T-helper 2 cell (primary cell): ENCODE measurements at places on chromosomes 5 and 9.

DNA sequence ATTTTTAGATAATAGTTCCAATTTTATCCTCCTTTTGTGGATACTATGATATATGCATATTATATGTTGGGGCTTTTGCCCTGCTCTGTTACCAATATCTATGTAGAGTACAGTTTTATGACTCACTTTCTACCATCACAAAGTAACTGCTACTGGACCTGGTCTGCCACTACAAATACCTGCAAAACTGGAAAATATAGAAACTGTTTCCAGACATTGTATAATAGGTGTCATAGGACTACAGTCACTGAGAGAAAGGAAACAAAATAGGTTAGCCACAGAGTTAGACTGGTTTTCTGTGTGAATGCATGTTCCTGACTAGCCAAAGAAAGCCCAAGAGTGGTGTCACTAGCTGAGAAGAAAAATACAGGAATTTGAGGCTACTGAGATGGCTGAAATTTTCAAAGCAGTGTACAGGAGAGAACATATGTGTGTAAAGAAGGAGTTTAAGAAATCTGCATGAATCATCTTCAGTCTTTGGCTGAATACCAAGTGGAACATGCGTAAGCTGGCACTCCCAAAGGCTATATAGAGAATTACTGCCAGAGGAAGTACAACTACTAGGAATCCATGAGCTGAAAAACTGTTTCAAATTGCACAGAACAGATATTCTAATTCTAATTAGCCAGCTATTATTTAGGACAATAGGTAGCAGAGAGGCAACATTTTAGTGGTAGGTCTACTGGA, 29.0 kb upstream of the FAM174A start:
- DNase-seq, result no peak

- no peak for DNase-seq
Measured at GRCh38 chr9:68643901-68644809, 60.9 kb upstream of the PIP5K1B start.

GRCh38 chr9:93598647-93599241, 22.4 kb downstream of the PHF2 start:
- peak; percentile 48 for DNase-seq

DNA sequence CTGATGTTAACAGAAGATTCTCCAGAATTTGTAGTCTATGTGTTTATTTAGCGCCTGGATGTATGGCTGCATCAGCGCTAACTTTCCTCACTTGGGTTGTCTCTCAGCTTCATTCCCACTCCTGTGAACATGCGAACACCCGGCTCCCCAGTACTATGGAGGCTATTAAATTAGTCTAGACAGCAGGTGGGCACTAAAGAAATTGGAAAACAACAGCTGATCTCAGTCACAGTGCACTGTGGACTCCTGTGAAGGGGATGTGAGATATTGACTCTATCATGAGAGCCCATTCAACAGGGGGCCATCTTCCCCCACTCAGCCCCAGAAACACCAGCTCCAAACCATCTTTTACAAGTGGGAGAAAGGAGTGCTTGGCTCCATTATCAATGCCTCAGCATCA, 471.0 kb downstream of the KDM4C start:
- DNase-seq, result no peak

DNA sequence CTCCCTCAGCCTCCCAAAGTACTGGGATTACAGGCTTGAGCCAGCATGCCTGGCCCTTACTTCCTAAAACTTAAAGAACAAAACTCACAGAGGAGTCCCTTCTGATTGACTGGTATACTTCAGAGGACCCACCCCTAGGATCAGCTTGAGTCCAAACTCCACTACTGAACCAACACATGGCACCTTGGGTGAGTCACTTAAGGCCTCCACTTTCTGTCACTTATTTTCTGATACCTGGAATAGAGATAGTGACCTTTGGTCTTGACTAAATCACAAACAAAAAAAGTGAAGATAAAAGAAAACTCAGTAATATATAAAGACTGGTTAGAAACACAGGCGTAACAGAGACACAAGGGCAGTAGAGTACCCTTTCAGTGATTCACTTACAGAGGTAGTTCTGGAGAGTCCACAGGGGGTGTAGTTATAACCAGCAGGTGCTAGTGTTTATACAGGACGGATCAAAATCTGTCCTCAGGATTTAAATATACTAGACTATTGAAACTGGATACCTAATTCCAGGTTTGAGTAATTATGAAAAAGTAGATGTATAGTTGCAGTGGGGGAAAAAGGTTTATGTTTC, 274.3 kb upstream of the ANKRD55 start:
- DNase-seq, result no peak

DNA sequence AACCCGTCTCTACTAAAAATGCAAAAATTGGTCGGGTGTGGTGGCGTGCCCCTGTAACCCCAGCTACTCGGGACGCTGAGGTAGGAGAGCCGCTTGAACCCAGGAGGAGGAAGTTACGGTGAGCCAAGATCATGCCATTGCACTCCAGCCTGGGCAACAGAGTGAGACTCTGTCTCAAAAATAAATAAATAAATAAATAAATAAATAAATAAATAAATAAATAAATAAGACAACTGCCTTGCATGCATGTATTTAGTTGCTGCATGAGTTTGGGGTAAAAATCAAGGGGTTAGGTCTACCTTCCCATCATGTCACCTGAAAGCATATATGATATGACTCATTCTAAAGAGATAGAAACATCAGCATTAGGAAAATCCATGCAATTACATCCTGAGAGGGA, 254.0 kb downstream of the ADAMTSL1 start:
- DNase-seq, result no peak

DNA sequence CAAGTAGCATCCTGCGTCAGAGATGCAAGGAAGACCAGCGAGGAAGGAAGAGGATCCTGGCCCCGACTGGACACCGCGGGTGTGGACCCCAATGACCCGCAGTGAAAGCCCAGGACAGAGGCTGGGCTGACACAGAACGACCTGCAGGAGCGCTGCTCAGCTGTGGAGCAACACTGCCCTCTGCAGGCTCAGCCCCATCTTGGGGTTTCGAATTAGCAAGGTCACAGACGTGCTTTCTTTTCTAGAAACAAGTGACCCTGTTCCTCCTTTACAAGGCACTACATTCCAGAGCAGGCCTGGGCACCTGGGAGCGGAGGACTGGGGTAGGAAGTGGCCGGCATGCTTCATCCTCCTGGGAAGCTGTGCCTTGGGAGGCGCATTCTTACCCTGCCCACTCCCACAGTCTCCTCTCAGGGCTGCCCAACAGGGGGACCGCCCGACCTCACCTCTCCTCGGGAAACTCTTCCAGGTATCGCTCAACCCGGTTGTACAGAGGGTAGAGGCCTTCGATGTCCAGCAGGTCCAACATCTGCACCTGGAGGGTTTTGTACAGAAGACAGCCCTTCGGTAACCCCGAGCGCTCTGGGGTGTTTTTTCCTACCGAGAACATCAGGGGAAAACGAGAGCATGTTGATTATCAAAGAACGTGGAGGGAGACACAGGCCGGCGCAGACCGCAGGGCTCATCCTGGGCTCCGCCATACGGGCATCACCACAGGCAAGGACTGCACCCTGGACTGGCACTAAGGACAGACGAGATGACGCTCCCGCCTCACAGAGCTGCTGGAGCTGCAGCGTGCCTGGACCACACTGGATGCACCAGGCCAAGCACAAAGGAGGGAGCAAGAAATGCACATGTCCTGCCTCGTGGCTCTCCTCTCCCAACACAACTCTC, 35.0 kb downstream of the IPPK start:
- peak; percentile 45 for DNase-seq

GRCh38 chr5:68167195-68167651, 48.3 kb upstream of the PIK3R1 start:
- DNase-seq, result no peak

- no peak for DNase-seq
Measured at GRCh38 chr5:1040571-1040970, 32.0 kb downstream of the NKD2 start.

DNA sequence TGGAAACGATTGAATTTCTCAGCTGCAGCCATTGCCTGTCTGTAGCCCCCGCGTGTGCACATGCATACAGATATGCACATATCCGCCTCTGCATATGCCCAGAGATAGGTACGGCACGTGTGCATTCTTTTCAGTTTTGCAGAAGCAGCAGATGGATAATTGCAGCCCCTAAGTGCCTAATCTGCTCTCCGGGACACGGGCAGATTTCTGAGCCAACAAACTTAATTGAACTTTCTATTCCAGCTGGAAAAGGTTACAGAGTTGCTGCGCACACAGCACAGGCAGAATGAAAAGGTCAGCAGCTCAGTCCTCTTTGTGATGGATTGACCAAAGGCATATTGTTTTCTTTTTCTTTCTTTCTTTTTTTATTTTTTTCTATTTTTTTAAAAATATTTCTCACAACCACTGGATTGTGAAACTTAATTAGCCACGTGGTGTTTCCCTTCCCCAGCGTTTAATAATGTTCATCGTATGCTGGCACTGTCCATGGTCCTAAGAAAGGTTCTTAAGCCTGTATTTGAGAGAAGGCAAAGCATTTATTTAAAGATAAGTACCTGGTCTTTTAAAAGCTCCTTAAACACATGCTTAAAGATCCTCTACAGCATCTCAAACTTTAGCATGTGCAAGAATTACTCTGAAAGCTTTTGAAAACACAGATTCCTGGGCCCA, 270.2 kb upstream of the BRINP1 start:
- no peak for DNase-seq

GRCh38 chr5:176614805-176615478, 5.0 kb upstream of the GPRIN1 start:
- DNase-seq, result no peak

DNA sequence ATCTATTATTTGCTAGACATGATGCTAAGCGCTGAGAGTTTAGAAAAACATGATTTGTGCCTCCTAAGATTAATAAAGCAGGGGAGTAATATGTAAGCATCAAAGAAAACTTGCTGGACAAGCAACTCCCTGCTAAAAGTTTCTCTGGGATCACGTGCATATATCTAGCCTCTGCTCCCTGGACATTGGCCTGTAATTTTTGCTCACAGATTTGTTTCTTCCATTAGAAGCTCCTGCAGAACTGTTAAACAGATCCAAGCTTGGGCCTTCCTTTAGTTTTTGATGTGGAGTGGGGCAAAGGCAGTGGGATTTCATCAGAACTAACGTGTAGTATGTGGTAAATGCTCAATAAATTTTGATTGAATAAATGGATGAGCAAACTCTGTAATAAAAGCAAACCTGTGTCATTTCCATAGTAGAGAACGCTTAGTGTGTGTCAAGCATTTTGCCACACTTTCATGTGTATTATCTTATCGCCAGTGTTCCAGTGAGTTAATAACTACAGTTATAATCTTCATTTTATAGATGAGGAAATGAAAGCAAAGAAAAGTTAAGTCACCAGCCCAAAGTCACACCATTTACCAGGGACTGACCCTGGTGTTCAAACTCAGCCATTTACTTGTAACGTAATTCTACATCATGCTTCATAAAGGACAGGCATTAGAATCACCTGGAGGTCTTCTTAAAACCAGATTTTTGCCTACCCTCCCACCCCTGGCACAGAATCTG, 100.3 kb downstream of the PCSK5 start:
- DNase-seq, result no peak

- DNase-seq, result no peak
Measured at GRCh38 chr9:27447031-27447683, 76.9 kb upstream of the IFNK start.

DNA sequence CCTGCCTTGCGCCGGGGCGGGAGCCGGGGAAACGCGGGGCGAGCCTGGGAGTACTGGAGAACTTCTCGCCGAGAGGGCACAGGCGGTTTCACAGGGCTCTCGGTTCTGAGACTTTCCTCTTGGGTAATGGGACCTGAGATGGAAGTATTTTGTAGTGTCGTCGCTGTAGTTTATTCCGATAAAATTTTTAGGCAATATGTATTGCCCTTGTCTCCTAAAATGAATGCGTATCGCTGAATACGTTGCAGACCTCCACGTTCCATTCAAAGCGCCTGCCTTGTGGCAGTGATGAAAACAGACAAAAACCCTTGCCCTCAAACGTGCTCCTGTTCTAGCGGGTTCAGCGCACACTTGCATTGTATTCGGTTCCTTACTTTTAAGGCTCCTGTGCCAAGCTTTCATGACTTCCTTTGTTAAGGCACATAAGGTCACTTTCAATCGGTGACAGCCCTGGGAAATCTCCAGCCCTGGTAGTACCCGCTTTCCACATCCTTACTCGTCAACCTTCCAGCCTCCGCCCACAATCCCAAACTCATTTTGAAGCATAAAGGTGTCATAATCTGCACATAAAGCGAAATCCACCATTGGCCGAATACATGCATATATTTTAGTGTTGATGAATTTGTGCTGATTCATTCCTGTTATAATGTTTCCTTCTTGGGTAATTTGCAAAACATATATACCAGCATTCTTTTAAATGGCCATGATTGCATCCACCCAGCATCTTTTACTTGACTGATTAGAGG, 694 bp downstream of the RMI1 start:
- DNase-seq, result no peak

DNA sequence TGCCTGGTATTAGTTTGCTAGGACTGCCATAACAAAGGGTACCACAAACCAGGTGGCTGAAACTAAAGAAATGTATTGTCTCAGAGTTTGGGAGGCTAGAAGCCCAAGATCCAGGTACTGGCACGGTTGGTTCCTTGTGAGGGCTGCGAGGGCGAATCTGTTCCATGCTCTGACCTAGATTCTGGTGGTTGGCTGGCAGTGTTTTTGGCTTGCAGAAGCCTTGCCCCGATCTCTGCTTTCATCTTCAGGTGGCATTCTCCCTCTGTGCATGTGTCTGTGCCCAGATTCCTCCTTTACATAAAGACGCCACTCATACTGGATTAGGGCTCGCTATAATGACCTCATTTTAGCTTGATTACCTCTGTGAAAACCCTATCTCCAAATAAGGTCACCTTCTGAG, 36.7 kb downstream of the RAI14 start:
- DNase-seq, result no peak

GRCh38 chr9:129713402-129713679, 39.5 kb downstream of the PTGES start:
- DNase-seq, result no peak

- no peak for DNase-seq
Measured at GRCh38 chr5:170113522-170113900, 7.8 kb downstream of the FOXI1 start.

GRCh38 chr9:104386425-104387069, 117.5 kb upstream of the OR13F1 start:
- no peak for DNase-seq

DNA sequence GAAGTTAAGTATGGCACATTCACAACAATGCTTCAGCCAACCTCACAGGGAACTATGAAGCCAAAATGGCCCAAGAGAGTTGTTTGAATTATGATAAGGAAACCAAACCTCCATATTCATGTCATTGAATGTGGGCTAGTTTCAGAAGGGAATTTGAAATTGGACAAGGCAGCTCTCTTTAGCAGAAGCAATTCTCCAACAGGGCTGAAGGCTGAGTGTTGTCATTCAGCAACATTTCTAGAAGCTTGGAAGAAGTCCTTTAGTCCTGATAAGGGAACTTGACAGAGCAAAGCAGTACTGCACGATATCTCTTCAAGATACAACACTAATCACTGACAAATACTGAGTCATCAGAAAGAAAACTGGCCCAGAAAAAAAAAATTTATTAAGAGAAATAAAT, 115.4 kb downstream of the SLC25A46 start:
- no peak for DNase-seq

GRCh38 chr5:10797261-10797660, 36.2 kb upstream of the DAP start:
- no peak for DNase-seq
